ENCODE measurements at places on chromosomes 2 and 18. TPM values are rescaled to one million over a fixed set of nuclear protein-coding genes. Genes with fewer than 3 reads are reported as not detected.

ARMC9 gene
- total RNA-seq: 15.1 TPM

IL1RL2 gene
- total RNA-seq: 0.82 TPM

KLHL41 gene
- total RNA-seq: 4.1 TPM

NEMP2 gene
- total RNA-seq: 2.4 TPM

DNA sequence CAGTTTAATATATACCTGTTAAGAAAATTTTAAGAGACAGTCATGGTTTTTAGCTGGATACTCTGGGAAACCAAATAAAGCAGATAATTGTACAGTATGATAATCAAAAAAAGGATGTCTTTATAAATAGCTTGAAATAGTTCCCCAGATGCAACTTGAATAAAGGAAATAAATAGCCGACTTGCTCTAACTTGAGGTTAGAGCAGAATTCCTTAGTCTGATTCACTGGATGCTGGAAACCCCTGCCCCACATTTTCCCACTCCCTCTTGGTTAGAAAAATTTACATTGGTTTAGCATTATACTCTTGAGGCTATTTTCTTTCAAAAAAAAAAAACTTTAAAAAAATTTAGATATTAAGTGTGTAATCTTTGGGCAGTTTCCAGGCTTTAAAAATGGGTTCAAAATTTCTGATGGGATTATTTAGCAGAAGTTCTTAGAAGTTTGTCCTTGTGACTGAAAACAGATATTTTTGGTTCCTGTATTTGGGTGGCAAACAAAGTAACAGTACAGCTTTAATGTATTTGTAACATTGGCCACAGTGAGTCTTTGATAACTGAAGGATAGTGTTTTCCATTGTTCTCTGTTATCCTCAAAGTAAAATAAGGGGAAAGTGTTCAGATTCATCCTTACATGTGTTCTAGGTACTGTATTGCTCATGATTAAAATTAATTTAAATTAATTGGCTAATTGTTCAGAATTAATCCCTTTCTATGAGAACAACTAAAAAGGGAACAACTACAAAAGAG is 39.6 kb downstream of the ITGAV start:
- DNase-seq: no peak

DNA sequence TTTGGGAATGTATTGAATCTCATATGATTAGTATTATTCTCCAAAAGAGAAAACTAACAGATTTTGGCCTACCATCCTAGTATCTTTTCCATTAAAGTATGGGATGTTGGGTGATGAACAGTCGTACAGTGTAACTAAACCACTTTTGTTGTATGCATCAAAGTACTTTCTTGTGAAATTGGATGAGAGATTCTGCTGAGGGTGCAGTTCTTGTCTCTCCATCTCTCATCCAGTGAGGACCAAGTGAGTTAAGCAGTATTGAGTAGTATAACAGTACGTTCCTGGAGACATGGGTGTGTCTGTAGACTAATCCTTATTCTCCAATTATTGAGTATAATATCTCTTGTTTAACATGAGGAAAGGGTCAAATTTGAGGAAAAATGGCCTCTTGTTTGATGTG is 209.3 kb downstream of the NEDD4L start:
- no peak for DNase-seq

- no peak for DNase-seq
Measured at GRCh38 chr18:30674596-30674995, 367.9 kb downstream of the DSC3 start.

DNA sequence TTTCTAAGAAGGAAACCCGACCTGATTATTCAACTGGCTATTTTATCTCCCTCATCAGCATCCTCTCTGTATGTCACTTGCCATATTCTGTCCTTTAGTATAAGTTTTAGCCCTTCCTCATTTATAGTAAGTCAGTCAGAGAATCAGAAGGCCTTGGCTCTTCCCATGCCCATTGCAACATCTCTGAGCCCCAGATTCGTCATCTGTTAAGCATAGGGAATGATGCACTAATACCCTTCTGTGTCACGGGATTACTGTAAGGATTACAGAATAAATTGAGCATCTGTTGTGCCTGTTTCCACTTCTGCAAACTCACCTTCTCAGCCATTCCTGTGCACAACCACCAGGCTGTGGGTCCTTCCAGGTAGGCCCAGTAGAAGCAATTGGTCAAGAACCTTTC is 258.1 kb upstream of the RAB12 start:
- no peak for DNase-seq

- no peak for DNase-seq
Measured at GRCh38 chr2:168633895-168634294, 168.5 kb upstream of the NOSTRIN start.

- no peak for DNase-seq
Measured at GRCh38 chr2:64704161-64704560, 50.4 kb upstream of the SERTAD2 start.

DNA sequence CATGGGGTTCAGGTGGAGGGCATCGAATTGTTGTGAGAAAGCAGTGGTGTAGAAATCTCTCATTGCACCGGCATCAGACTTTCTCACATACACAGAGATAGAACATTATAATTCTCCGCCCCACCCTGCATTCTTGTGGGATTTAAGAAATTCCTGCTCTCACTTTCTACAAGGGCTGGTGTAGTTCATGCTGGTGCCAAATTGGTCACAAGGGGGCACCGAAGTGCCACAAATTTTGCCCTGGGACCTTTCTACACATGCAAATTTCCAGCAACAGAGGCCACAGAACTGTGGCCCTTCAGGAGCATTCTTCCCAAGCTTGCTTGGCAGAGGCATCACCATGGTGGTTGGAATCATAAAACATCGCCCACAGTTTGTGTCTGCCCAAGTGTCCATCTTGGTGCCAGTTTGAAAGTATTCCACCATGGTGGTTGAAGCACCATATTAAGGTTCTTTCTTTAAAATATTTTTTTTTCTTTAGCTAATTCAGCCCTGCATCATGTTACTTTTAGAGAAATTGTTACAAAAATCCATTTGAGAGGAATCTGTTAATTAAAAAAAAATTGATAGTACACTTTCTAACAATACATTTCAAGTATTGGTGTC is 521.2 kb upstream of the FANCL start:
- DNase-seq: no peak

- no peak for DNase-seq
Measured at GRCh38 chr18:45151645-45152044, 463.6 kb upstream of the SLC14A2 start.

Data from frontal cortex (tissue), 4 donors.